Progenitor cell of endocrine pancreas (in vitro differentiated cells): ENCODE measurements at places on chromosomes 13 and 19. TPM values are rescaled to one million over a fixed set of nuclear protein-coding genes. Genes with fewer than 3 reads are reported as not detected.

- peaks cover 4% of the 10 kb centered on the region for H3K4me1 ChIP-seq
- no peak overlapping the region for H3K4me3 ChIP-seq
- no peaks in the 10 kb centered on the region for H3K27me3 ChIP-seq
- peak overlapping the region; percentile 31 for H3K27ac ChIP-seq
- no peaks in the 10 kb centered on the region for H3K36me3 ChIP-seq
Measured at GRCh38 chr13:85093808-85094207, 705.4 kb downstream of the SLITRK6 start.

DNA sequence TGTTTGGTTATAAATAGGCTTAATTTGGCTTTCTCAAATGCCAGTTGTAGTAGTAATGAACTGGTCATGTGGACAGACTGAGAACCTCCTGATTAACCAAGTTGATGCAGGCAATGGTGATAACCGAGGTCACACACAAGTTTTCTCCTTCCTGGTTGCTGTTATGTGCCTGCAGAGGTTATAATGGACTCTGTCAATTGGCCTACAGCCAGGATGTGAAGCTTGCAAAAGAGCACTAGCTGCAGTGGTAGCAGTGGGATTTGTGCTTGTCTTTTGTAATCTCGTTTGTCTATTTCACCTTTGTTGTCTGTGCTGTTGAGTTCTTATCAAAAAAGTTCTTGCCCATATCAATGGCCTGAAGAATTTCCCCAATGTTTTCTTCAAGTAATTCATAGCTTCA lies 20.6 kb downstream of the OR10H3 start:
- no peaks in the 10 kb centered on the region for H3K27me3 ChIP-seq
- no peaks in the 10 kb centered on the region for H3K4me1 ChIP-seq
- H3K4me3 ChIP-seq = no peak overlapping the region
- H3K36me3 ChIP-seq = peaks cover 5% of the 10 kb centered on the region
- DNase-seq = no peak

DNA sequence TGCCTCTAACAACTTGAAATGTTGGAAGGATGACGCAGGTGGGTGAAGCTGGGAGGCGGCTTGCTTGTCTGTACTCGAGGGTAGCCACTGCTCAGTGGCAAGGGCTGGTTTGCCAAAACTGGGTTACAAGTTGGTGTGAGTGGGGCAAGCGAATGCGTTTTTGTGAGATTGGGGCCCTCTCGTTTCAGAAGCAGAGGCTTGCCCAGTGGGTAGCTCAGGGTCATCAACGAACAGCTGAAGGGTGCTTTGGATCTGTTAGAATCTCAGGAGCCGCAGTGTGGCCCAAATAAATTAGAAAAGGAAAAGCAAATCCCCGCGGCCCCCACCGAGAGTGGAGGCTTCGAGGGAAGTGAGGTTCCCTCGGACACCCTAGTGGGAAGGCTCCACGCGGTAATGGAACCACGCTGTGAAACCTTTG lies 7.3 kb downstream of the ATP4B start:
- H3K36me3 ChIP-seq = peaks cover 16% of the 10 kb centered on the region
- H3K27me3 ChIP-seq = no peaks in the 10 kb centered on the region
- H3K27ac ChIP-seq = no peak overlapping the region
- H3K4me1 ChIP-seq = no peaks in the 10 kb centered on the region
- no peak for DNase-seq

DNA sequence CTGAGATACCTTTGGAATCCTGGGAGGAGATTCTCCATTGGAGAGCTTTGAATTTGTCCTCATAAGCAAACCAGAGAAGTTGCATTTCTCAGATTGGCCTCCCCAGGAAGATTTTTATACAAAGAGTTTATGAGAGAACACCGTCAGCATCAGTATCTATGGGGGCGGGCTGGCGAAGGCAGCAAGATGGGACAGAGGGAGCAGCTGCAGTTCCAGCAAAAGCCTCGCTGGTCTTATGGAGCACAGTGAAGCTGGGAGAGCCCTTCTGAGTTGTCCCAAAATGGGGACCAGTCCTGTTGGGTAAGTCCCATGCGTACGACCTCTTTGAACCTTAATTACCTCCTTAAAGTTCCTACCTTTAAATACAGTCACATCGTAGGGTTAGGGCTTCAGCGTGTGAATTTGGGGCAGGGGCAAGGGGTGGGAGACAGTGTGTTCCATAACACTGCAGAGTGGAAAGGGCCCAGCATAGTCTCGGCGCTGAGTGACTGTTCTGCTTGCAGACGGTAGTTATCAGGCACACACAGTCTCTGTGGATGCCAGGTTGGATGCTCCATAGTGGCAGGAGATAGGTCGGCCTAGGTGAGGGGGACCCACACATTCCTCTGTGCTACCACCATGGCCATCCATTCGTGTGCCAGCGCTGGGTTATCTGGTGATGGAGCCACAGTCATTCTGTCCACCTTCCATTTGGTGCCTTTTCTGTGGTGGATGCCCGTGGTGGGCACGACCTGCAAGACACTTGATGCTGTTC lies 34.9 kb upstream of the GPR183 start:
- no peak for DNase-seq
- H3K27me3 ChIP-seq = no peaks in the 10 kb centered on the region
- H3K4me1 ChIP-seq = no peaks in the 10 kb centered on the region
- no peak overlapping the region for H3K4me3 ChIP-seq
- H3K36me3 ChIP-seq = peaks cover 11% of the 10 kb centered on the region

DNA sequence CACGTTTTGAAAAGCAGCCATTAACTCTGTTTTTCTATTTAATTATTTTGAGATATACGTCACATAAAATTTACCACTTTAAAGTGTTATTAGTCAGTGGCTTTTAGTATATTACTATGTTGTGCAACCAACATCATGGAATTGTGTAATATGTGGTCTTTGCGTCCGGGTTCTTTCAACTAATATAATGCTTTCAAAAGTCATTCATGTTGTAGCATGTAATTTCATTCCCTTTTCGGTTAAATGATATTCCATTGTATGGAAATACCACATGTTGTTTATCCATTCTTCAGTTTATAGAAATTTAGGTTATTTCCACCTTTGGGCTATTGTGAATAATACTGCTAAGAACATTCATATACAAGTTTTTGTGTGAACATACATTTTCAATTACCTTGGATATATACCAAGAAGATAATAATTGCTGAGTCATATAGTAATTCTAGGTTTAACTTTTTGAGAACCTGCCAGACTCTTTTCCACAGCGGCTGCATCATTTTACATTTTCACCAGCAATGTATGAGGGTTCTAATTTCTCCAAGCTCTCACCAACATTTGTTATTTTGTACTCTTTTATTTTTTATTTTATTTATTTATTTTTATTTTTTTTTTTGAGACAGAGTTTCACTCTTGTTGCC lies 28.1 kb upstream of the CLDN10 start:
- no peak overlapping the region for H3K27ac ChIP-seq
- no peak for DNase-seq
- no peaks in the 10 kb centered on the region for H3K36me3 ChIP-seq
- no peaks in the 10 kb centered on the region for H3K4me1 ChIP-seq
- no peaks in the 10 kb centered on the region for H3K27me3 ChIP-seq

GRCh38 chr13:32845952-32846950 lies 170.0 kb upstream of the KL start:
- no peak for DNase-seq
- H3K27ac ChIP-seq = peak overlapping the region; percentile 25
- no peaks in the 10 kb centered on the region for H3K36me3 ChIP-seq
- peaks cover 3% of the 10 kb centered on the region for H3K4me1 ChIP-seq
- H3K27me3 ChIP-seq = no peaks in the 10 kb centered on the region

- H3K27me3 ChIP-seq = no peaks in the 10 kb centered on the region
- H3K4me3 ChIP-seq = no peak overlapping the region
- H3K27ac ChIP-seq = peak overlapping the region; percentile 69
Measured at GRCh38 chr19:4717191-4717965, 6.3 kb downstream of the DPP9 start.

DNA sequence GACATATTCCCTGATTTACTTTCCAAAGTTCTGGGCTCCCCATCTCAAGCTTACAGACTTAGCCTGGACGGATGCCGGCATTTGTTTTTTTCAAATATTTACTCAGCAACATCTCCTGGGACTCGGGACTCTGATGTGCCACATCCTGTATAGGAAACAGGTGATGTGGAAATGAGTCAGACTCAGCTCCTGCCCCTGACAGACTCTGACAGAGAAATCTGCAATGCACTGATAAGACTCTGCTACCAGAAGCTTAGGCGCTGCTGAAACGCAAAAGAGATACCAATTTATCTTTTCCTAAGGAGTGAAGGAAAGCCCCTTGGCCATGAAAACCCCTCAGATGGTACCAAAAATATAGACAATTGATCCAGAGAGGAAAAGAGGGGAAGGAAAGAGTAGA lies 16.2 kb downstream of the LAIR2 start:
- H3K27ac ChIP-seq = no peak overlapping the region
- no peak for DNase-seq
- H3K27me3 ChIP-seq = no peaks in the 10 kb centered on the region
- H3K4me1 ChIP-seq = no peaks in the 10 kb centered on the region
- H3K36me3 ChIP-seq = peaks cover 5% of the 10 kb centered on the region

DNA sequence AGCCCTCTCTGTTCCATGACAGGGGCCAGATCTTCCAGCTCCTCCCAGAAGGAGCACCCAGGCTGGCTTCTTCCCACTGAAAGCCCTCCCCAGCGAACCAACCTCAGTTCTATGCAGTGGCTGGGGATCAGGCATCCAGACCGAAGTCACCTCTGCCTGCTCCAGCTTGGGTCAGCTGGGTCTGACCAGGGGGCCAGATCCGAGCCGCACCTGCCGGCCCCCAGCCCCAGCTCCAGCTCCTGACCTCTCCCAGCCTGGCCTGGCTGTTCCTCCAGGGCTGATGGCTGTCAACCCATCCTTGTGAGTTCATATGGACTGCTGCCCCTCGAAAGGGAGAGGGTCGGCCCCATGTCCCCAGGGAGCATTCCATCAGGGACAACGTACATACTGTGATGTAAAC lies 8.0 kb downstream of the TSSK6 start:
- no peak overlapping the region for H3K27ac ChIP-seq
- DNase-seq = no peak
- H3K4me1 ChIP-seq = no peaks in the 10 kb centered on the region
- no peak overlapping the region for H3K4me3 ChIP-seq
- peaks cover 16% of the 10 kb centered on the region for H3K36me3 ChIP-seq

GRCh38 chr19:13025819-13026456 lies 30.7 kb downstream of the NFIX start:
- no peak for DNase-seq
- H3K27me3 ChIP-seq = peaks cover 99% of the 10 kb centered on the region
- no peaks in the 10 kb centered on the region for H3K36me3 ChIP-seq
- H3K4me1 ChIP-seq = peaks cover 22% of the 10 kb centered on the region

DNASE2 gene
- 26.0 and 31.7 TPM in 2 replicates for total RNA-seq

KLC3 gene
- total RNA-seq = 1.1 and 1.6 TPM in 2 replicates

TMEM91 gene
- total RNA-seq = 12.8 and 14.3 TPM in 2 replicates

NAA16 gene
- 48.4 and 51.1 TPM in 2 replicates for total RNA-seq

LYPD3 gene
- 0.47 and 0.60 TPM in 2 replicates for total RNA-seq

DZIP1 gene
- total RNA-seq = 35.4 and 40.1 TPM in 2 replicates

SULT2A1 gene
- total RNA-seq = not detected in 2 replicates
